ENCODE measurements at places on chromosomes 7 and 10.

DNA sequence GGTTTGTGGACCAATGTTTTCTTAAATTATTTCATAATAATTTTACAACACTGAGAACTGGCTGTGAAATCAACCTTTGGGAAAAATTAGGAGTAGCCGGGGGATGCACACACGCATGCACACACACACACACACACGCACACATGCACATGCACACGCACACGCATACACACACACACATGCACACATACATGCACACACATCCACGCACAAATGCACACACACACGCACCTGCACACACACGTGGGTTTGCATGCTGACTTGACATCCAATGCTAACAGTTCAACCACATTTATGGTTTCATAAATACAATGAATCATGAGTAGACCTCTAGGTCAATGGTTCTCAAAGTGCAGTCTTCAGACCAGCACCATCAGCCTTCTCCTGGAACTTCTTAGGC is 354.1 kb downstream of the DPP6 start:
- DNase-seq, result no peak

- no peak for DNase-seq
These were observed 31.3 kb upstream of the CXCL12 start for GRCh38 chr10:44416021-44416771.

- DNase-seq, result peak; percentile 63
These were observed 760 bp downstream of the CBX3 start for GRCh38 chr7:26202019-26202990.

DNA sequence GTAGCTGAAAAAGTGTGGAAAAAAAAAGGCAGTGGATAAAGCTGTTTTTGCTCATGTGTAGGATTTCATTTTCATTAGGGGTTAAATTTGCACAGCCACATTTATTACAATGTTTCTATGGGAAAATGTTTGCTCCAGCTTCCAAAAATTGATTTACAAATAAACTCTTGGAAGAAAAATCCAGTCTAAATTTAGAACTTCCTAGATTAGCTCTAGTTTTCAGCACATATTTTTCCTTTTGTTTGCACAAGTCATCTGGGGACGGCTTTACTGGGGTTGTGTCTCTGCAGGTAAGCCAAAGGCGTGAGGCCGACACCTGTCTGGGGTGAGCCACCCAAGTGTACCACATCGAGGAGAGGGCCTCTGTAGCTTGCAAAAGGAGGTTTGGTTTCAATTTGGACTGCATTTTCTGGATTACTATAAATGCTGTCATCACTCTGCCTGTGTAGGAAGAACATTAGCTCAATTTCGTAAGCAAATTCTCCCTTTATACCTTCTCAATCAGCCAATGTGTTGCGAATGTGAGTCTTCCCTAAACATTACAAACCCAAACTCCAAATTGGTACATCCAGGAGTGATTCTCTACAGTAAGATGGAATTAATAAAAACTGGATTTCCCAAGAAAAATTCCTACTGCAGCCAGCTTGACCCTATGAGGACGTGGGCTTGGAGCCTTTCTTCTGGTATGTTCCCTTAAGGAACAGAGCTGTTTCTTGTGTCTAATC is 89.5 kb upstream of the ZNF438 start:
- no peak for DNase-seq

DNA sequence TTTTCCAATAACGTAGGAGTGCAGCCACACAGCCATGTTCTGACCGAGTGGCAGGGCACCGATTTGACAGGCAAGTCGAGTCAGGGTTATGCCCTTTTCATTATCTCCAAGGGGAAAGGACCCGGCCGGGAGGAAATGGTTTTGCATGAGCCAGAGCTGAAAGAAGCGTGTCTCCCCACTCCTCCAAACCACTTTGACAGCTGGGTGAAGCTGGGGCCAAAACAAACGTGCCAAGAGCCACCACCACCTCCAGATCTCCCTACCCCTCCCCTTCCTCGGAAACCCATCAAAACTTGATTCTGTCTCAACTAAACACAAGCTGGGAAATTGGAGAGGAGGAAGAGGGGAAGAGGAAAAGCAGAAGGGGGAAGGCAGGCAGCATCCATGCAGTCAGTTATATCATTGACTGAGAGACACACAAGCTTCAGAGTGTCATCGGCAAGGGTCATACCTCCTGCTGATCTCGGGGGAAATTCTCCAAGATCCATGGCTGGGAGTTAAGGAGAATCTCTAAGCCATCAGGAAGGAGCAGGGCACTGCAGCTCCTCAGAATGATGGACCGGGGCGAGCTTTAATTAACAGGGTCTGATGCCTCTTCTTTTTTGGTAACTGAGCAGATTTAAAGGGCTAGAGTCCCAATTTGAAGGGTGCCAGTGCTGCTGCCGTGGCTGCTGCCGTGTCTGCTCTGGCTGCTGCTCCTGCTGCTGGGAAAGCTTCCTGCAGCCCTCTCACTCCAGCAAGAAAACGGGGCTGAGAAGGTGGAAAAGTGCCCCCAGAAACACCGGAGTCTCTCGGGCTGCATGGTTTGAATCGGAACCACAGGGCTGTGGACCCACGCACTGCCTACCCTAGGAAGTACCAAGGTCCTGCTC is 34.7 kb upstream of the CALN1 start:
- no peak for DNase-seq

DNA sequence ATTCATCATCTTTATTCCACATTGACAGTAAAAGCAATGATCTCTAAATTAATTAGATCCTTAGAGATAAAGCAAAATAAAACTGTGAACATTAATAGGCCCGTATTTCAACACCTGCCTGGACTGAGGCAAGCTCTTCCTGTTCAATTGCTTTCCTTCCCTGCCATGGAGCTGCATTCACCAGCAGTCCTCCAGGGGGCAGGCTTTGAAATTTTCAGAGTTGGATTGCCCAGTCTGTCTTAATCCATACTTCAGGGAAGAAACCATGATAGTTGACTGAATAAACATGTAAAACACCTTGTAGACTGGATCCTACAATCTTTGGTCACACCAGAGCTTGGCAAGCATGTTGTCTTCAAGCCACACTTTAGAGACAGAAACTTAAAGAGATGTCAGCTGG is 936.6 kb downstream of the NRG3 start:
- no peak for DNase-seq

DNA sequence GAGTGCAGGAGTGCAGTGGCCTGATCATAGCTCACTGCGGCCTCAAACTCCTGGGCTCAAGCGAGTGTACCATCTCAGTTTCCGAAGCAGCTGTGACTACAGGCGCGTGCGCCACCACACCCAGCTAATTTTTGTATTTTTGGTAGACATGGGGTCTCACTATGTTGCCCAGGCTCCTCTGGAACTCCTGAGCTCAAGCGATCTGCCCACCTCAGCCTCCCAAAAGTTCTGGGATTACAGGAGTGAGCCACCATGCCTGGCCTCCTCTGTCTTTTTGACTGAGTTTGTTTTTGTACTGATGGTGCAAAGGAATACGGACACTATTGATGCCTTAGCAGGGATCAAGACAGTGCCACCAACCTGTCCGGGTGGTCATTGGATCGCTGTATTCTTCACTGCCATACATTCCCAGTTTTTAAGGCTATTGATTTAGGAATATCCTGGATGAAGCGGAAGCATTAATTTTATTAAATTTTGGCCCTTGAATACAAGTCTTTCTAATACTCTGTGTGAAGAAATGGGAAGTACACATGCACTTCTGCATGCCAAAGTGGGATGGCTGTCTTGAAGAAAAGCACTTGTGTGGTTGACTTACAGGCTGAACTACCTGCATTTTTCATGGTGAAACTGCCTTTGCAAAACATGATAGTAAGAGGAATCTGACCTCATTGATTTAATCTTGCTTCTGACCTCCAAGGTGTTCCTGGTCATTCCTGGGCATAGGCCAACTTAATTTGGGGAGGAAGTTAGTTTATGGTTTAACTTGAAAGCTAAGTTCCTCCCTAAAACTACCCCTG is 2.1 kb upstream of the CUL2 start:
- DNase-seq, result no peak

DNA sequence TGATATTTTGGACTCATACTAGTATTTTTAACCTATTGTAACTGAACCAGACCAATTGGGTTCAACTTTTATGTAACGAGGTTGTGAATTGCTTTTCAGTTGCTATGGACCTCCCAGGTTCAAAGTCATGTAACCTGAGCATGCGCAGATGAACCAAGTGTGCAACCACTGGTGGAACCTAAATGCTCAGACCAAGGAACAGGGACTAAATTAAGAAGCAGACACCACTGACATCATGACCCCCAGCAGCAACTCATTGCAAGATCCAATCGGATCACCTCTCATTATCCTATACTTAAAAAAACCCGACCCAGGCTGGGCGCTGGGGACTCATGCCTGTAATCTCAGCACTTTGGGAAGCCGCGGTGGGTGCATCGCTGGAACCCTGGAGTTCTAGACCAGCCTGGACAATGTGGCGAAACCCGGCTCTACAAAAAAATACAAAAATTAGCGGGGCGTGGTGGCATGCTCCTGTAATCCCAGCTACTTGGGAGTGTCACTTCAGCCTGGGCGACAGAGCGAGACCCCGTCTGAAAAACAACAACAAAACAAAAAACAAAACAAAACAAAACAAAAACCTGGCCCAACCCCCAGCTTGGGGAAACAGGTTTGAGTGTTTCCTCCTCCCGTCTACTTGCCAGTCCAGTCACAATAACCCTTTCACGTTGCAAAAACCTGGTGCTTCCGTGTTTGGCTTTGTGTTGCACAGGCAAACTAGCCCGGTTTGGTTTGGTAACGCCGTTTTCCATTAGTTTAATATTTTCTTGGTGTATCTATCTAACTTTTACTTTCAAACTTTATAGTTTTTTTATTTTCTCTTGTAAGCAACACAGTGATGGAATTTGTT is 11.3 kb upstream of the ZNF518A start:
- DNase-seq, result no peak

GRCh38 chr7:145692237-145692950 is 424.2 kb upstream of the CNTNAP2 start:
- DNase-seq, result no peak

DNA sequence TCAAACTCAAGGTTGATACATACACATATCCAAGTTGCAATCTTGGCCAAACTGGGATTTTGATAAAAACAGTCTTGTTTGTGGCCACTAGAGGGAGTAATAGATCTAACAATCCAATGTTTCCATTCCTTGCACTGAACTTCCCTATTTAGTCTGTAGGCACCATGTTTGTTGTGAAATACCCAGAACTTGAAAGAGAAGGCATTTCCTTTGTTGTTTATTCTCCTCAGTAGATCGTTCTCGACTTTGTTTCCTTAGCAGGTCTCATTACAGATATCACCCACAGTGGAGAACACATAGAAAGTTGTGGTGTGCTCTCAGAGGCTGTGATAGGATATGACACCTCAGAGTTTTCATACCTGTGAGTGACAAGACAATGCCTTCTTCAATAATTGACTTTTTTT is 70.3 kb upstream of the MXI1 start:
- DNase-seq, result no peak

DNA sequence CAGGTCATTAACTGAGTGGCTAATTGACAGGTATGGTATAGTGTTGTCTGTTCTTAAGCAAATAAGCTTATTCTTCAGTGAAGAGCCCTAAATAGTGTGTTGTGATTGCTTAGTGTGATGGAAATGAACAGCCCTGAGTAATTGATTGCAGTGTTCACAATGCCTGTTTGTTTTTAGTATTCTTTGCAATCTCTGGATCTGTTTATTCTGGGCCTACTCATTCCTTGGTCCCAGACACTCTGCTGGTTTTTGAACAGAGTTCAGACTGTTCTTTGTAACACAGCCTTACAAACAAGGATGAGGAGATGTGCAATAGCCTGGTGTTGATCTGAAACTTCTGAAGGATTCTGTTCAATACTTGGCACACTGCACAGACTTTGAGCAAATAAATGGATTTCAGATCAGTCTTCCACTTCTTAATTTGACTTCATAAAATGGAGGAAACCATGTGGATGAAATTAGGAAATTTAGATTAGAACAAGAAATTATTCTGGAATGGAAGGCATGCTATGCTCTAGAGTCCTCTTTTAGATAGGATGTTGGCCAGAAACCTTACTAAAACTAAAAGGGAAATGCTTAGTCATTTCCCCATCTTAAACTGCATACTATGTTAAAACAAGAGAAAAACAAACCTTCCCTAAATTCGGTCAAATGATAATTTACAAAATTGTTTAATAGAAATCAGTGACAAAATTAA is 444.2 kb upstream of the SEMA3D start:
- DNase-seq, result no peak

- DNase-seq, result no peak
These were observed 32.2 kb downstream of the VWA2 start for GRCh38 chr10:114271075-114271778.

GRCh38 chr10:45460235-45460878 is 86.3 kb downstream of the ALOX5 start:
- no peak for DNase-seq

- no peak for DNase-seq
These were observed 221.7 kb downstream of the PLXNA4 start for GRCh38 chr7:132354527-132354926.

DNA sequence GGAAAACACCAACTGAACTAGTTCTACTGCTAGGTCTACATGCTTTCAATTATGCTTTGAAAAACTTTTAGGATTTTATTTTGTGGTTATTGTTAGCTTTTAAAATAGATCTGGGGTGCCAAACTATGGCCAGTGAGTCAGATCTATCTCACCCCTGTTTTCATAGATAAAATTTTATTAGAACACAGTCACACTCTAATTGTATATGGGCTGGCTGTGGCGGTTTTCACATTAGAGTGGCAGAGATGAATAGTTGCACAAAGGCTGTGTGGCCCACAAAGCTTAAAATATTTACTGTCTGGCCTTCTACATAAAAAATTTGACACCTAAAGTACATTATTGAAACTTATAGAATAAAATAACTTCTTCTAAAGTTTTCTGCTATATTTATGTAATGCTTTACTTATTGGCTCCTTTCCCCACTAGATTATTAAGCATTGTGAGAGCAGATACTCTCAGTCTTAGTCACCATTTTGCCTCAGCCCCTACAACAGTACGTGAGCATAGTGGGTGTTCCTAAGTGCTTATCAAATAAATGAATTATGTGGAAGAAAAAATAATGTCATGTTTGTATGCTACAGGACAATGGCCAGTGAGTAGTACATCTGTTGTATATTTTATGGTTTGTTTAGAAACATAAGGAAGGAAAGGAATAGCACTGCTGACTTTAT is 5.4 kb upstream of the SUV39H2 start:
- no peak for DNase-seq

DNA sequence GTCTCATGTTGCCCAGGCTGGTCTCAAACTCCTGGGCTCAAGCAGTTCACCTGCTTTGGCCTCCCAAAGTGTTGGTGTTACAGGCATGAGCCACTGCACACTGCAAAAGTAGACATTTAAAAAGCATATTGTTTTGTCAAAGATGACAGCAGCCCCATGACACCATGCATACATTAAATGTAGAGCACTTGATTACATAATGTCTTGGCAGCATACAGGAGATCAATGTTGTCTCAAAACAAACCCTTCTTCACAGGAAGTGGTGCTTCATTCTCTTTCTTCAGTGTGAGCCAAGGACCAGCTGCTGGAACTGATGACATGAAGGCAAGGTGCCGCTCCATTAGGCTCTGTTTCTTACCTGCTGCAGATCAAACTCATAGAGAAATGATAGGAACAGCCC is 218.4 kb downstream of the KLF6 start:
- no peak for DNase-seq

Measured in stimulated activated CD4-positive, alpha-beta T cell treated with anti-CD3 and anti-CD28 coated beads, Interleukin-1b, Interleukin-23, amount 100 ng/mL, for 4 hours (primary cell).